ENCODE measurements at places on chromosomes 7 and 10.

GRCh38 chr10:116457488-116457887 lies 29.8 kb downstream of the PNLIPRP3 start:
- DNase-seq: no peak

- DNase-seq: no peak
Measured at GRCh38 chr7:27670676-27671075, 8.0 kb upstream of the HIBADH start.

GRCh38 chr10:43287056-43288007 lies 20.5 kb upstream of the RASGEF1A start:
- DNase-seq: no peak

DNA sequence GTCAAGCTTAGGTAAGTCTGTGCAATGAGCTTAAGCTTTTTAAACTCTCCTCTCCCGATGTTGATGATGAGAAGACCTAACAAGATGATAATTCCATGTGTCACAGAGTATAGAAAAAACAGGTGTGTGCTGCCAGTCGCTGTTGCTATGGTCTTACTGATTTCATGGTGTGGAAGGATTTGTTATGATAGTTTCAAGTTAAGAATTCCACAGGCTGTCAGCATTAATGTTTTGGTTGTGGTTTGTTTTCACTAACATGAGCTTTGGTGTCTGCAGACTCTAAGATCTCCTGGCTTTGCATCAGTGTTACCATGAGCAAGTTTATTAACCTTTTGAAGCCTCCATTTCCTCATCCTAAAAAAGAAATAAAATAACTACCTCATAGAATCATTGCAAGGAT lies 123.7 kb downstream of the NSUN6 start:
- DNase-seq: no peak

DNA sequence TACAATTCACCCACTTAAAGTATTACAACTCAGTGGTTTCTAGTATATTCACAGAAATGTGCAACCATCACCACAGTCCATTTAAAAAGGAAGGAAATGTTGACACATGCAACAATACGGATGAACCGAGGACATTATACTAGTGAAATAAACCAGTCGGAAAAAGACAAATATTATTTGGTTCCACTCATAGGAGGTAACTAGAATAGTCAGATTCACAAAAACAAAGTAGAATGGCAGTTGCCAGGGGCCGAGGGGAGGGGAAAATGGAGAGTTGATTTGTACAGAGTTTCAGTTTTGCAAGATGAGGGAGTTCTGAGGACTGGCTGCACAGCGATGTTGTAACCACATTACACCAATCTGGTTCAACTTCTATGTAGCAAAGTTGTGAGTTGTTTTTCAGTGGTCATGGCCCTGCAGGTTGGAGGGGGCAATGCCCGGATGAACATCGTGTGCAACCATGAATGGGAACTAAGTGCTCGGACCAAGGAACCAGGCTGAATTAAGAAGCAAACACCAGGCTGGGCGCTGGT lies 17.6 kb upstream of the TNPO3 start:
- no peak for DNase-seq

GRCh38 chr7:30750683-30751650 lies 968 bp upstream of the INMT start:
- no peak for DNase-seq

GRCh38 chr10:88221010-88221973 lies 357.9 kb downstream of the PTEN start:
- DNase-seq: no peak

GRCh38 chr10:105104297-105104696 lies 463.2 kb downstream of the SORCS3 start:
- no peak for DNase-seq

Data from mesenteric fat pad (tissue), 1 donor.